ENCODE measurements at places on chromosomes 16 and 17.

DNA sequence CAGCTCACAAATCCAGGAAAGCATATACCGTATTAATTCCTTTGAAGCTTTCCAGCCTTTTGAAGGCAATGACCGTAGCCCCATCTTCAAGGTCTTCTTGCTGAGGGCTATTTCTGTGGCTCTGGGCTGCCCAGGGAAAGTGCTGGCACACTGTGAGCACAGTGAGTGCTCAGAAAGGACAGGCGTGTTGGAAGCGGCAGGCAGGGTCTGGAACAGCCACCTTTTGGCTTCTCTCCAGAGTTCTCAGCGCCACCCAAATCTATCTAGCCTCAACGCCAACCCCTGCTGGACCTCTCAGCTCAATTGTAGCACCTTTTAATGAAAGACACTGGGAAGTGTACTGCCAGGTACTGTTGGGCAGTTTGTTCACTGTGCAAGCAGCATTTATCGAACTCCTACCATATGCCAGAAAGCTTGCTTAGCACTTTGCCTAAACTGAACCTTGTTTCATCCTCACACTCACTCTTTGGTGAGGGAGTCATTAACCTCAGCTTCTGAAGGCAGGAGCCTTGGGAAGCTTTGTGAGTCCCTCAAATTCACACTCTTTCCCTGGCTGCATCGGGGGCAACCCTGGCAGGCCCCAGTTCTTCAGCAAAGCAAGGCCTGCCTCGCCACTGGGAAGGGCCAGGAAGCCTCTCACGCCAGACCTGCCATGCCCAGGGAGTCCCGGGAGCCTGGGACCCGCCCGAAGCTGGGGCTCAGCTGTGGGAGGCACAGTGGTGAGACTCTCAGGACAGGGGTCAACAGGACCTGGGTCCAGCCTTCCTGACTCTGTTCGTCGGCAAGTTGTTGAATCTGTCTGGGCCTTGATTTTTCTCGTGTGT is 13.5 kb upstream of the CIBAR2 start:
- DNase-seq, result no peak

DNA sequence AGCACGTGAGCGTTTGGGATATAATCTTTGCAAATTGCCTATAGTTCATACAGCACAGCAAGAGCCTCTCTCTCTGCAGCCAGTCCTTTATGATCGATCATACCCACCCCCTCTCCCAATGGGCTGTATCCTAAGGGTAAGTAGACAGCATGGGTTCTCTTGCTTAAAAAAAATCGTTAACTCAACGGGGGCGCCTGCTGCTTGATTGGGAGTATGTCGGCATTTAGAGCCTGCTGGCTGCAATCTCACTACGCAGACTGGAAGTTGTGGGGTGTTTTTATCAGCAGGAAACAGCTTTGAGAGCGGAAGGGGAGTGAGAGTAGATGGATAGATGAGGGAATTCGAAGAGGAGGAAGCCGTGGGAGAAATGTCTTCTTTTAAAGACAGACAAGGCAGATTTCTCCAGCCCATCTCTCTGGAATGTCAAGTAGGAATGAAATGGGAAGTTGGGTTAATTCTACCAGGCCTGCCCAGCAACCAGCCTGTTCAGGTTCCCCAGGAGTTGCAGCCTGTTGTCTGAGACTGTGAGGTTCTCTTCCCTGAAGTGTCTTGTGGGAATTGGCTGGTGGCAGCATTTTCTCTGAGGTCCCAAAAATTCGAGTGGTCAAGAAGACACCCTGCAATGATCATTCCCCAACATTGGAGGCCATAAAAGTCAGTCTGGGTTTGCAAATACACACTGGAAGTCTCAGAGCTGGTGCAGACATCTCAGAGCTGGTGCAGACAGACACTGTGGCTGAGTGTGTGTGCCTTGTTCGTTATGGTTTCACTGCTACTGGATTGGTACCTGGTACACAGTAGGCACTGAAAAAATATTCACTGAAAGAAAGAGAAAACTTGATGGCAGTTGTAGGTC is 65.6 kb downstream of the PRKCB start:
- no peak for DNase-seq

DNA sequence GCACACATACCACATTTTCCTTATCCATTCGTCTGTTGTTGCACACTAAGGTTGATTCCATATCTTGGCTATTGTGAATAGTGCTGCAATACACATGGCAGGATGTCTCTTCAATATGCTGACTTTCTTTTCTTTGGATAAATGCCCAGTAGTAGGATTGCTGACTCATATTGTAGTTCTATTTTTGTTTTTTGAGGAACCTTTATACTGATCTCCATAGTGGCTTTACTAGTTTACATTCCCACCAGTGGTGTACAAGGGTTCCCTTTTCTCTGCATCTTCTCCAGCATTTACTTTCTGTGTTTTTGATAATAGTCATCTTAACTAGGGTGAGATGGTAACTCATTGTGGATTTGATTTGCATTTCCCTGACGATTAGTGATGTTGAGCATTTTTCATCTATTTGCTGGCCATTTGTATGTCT is 118.1 kb downstream of the STXBP4 start:
- DNase-seq, result no peak

- DNase-seq, result no peak
Observed at GRCh38 chr16:9469512-9469911, 378.1 kb downstream of the HAPSTR1 start.

- no peak for DNase-seq
Observed at GRCh38 chr16:84475643-84476240, 28.7 kb downstream of the MEAK7 start.

DNA sequence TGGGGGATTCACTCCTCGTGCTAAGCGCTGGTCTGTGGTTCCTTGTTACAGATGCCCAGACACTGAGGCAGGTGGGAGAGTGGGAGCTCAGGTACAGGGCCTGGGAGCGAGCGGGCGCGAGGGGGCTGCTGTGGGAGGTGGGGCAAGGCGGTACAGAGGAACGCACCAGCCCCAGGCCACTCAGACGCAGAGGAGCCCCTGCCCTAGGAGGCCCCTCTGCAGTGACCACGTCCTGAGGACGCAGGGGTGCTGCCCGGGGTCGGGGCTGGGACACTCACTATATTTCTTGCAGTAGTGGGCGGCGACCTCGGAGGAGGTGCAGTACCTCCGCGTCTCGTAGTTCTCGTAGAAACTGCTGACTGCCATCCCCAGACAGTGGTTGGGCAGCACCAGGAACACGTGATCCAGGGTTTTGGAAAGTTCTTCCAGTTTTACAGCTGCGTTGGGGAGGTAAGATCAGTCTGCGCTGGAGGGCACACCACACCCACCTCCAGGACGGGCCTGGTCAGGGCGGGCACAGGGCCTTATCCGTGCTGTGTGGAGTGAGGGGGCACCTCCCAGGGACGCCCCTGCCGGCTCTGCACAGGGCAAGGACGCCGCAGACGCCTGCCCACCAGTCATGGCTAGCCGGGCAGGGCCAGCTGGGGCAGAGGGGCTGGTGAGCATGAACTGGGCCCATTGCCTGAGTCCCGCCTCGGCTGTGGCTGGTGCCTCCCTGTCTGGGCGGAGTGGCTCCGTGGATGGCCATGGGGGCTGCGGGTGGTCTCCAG is 16.3 kb upstream of the RNPS1 start:
- DNase-seq, result no peak

DNA sequence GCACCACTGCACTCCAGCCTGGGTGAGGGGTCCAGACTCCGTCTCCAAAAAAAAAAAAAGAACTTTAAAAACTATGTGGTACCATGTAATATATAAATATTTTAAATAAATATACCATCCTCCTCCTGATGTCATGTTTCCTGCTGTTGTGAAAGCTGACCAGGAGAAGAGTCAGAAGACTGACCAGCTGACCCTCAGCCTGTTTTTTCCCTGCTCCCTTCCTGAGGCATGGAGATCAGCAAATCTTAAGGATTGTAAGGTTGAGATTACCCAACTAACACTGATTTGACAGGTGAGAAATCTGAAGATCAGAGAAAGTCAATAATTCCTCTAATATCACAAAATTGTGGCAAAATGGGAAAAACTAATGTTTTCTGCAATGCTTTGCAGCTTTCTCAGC is 18.1 kb downstream of the NCOR1 start:
- no peak for DNase-seq

DNA sequence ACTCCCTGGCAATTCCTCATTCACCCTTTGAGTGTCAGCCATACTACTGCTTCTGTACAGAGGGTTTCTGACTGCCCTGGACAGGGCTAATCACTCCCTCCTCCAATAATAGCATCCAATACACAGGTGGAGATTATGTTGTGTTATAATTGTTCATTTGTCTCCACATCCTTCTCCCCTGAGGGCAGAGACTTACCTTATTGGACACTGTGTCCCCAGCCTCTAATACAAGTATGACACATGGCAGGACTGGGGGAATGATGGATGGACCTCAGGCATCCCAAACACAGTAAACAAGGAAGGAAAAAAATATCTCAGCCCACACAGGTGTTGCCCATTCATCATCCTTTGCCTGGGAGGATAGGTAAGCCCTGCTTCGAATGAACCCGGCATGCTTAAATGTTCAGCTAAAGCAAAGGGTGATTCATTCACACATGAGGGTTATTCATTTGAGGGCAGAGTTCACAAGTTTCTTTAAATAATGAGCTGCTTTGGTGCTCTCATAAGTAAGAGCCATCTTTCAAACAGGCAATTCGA is 34.8 kb downstream of the MMD start:
- DNase-seq, result no peak

DNA sequence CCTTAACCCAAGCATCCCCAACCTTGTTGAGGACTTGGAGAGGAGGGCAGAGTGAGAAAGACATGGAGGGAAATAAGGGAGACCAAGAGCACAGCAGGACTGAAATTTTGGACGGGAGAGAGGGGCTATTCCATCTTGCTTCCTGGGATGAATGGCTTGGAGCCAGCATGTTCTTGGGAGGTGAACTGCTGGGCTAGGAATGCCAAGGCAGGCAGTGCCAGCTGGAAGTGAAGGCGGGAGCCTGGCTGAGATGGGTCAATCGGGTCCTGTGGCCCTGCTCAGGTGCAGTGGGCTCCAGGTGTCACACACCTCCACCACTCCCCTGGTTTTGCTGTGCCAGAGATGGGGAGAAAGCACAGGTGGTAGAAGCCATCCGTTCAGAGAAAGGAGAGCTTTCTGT is 25.5 kb downstream of the WNT9B start:
- no peak for DNase-seq
